ENCODE measurements at places on chromosomes 11 and 22. TPM values are rescaled to one million over a fixed set of nuclear protein-coding genes. Genes with fewer than 3 reads are reported as not detected.

Gene EML3
- total RNA-seq = 63.8 TPM

DNA sequence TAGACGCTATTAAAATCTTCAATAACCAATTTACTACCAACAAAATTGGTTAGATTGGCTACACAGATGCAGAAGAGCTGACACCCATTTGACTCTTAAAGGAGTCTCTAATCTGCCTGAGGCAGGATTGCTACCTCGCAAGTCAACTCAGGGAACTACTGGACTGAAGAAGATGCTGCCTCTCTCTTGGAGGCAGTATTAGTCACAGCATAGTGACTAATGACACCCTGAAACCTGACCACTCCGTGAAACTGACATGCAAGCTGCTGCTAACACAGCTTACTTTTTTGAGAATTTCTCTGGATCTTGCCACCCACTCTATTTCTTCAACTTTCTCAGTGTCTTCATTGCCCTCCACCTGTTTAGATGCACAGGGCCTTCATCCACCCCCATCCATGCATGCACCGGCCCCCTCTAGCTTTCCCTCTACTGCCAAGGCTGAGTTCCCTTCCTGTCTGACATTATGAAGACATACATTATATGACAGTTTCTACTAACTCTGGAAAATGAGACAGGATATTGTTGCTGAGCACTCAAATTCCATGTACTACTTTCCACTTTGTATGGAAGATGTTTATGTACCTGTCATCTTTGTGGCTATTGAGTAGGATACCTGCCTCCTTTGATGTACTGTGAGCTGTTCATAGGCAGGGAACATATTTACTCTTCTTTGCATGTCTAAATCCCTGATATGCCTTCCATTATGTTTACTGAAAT, 183.2 kb downstream of the MSANTD4 start:
- DNase-seq = no peak

Gene SSTR3
- not detected for total RNA-seq

GRCh38 chr11:18650859-18651557, 16.9 kb upstream of the SPTY2D1 start:
- no peak for DNase-seq

Gene RIMBP3B
- total RNA-seq = 0.42 TPM
